Left kidney (tissue), 8 donors: ENCODE measurements at places on chromosomes 12 and 14.

DNA sequence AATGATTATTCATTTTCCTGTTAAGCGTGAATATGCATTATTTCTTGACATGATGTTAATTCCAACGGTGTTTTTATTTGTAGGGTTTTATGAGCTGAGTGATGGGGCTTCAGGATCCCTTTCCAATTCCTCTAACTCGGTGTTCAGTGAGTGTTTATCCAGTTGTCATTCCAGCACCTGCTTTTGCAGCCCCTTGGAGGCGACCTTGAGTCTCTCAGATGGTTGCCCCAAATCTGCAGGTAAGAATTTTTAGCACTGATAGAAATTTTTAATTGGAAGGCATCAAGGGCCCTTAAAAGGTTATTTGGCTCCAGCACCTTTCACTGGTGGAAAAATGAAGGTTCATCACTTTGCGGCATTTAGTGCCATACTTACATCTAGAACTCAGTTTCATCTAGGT, 3.7 kb downstream of the DACT1 start:
- DNase-seq: no peak

DNA sequence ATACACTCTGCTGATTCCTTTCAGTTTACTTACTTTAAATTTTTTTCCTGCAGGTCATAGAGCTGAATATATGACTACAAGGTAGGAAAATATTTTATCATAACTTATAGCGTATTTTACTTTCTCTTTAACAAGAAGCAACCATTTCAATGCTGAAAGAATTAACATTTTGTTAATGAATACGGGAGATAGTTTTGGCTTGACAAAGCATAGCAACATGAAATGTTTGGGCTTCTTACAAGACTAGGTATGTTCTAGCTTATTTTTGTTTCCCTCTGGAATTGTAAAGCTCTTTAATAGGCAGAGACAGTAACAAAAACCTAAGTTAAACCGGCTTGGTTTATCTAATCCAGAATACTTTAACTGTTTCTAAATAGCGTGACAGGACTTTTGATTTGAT, 135.2 kb downstream of the KICS2 start:
- no peak for DNase-seq

GRCh38 chr14:59239022-59239421, 50.6 kb downstream of the DAAM1 start:
- no peak for DNase-seq

- DNase-seq: peak; percentile 46
Measured at GRCh38 chr14:52473557-52473956, 78.7 kb downstream of the TXNDC16 start.

DNA sequence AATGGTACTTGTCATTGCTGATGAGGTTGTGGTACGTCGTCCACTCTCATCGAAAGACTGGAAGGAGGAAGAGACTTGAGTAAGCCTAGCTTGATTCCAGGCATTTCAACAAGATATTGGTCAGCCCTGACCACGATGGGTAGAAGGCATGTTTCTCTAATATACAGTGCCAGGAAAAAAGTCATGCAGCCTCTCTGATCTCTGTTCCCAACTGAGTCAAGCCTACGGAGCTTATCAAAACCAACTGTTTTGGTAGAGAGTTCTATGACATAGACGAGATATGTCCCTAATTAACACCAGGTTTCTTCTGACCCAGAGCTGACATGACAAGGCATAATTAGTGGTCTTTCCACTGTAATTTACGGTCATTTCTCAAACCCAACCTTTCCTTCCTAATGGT, 58.5 kb downstream of the NIN start:
- no peak for DNase-seq

GRCh38 chr12:103833891-103834290, 7.1 kb downstream of the NT5DC3 start:
- no peak for DNase-seq

- peak; percentile 63 for DNase-seq
Measured at GRCh38 chr12:10153271-10154144, 18.4 kb downstream of the OLR1 start.

DNA sequence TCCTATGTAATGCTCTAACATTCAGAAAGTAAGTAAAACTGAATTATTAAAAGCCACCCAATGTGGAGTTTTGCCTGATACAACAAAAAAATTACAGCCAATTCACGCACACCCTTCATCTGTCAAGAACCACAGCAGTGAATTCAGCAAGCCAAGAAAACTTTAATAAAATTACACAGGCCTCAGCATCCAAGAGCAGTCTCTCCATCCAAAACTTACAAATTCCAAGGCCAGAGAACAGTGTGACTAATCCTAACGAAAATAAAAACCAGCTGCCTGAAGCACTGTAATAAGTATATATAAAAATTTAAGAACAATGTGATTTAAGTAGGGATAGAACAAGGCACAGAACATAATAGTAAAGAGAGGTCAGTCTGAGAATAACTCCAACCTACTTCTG, 54.2 kb downstream of the SIX6 start:
- no peak for DNase-seq

DNA sequence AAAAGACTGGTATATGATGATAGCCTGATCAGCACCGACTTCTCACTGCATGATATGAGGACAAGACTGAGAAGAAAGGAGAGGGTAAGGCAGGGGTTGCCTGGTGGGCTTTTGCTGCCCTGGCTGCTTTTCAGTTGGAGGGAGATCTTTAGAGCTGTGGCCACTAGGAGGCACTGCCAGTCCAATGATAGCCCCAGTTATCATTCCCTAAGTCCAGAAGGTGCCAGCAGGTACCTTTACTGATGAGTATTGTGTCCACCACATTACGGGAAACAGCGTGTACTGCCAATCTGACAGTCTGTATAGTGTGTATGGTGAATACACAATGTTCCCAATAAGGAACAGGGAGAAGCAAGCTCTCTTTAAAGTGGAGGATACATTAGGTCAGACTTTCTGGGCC, 55.8 kb upstream of the CCDC175 start:
- DNase-seq: no peak
